HCEC 1CT (cell line): ENCODE measurements at places on chromosomes 2 and 18.
A peak's percentile ranks its signal among the peaks of the same experiment; 100 is the strongest.

- no peak for DNase-seq
Observed at GRCh38 chr2:209381091-209381490, 42.8 kb upstream of the MAP2 start.

GRCh38 chr2:186737732-186738508 is 44.1 kb downstream of the FAM171B start:
- DNase-seq, result no peak

DNA sequence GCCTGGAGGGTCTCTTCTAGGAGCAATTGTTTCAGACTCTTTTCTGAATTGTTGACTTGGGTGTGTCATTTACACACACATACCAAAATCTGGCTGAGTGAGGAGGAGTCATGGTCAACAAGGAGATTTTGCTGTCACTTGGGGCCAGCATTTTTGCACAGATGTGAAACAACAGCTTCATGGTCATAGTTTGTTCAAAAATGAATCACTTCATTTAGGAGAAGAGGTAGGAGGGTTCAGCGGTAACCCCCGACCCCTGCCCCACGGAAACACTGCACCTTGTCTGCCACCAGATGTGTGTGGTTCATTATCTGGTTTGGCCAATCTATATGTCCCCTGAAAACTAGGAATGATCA is 42.2 kb downstream of the LBH start:
- DNase-seq, result no peak

- no peak for DNase-seq
Observed at GRCh38 chr2:43410055-43410604, 183.7 kb upstream of the ZFP36L2 start.

DNA sequence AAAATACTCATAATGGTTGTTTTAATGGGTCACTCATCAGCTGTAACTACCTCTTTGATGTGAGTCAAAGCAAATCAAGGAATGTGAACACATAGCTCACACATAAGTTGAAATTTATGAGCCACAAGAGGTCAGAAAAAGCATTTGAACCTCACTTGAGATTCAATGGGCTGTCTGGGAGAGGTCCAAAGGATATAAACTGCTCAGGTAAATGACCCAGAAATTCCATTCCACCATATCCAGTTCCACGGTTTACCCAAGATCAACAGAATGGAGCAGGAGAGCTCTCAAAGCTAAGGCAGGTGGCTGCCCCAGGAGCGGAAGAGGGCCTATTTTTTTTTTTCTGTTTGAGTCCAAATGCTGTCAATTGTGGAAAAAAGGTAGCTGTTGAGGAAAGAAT is 464.1 kb downstream of the TNS1 start:
- DNase-seq, result no peak

GRCh38 chr2:10062931-10063365 is 17.3 kb downstream of the CYS1 start:
- DNase-seq, result no peak

DNA sequence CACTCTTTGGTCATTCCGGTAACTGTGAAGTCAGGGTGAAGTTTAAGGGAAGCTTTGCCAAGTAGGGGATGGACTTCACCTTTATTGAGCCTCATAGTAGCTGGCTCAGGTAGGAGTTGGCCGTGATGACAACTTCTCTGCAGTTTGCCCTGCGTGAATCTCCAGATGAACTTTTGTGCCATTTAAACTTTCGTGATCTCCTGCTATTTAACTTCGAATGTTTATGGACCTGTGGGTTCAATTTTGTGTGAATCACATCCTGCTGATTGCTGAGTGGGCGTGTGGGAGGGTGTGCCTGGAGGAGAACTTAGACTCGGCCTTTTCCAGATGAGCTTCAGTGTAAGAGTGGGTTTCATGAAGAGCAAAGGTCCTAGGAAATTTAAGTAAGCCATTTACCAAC is 4.2 kb downstream of the UGT1A1 start:
- peak; percentile 59 for DNase-seq

- no peak for DNase-seq
Observed at GRCh38 chr2:49616800-49617199, 462.5 kb upstream of the FSHR start.

GRCh38 chr18:5164903-5165302 is 32.2 kb downstream of the AKAIN1 start:
- no peak for DNase-seq

- DNase-seq, result no peak
Observed at GRCh38 chr2:232541961-232542714, 2.6 kb downstream of the CHRNG start.

GRCh38 chr2:102141970-102142828 is at the start of gene IL1R1:
Gene IL1R1, plus strand, starts transcription at chr2:102142746. Its CDS starts 14,979 bp downstream, at chr2:102157725.
- DNase-seq, result peak; percentile 85
